ENCODE measurements at places on chromosomes 13 and 19.

- peak; percentile 12 for DNase-seq
Measured at GRCh38 chr13:73913751-73914518, 220.3 kb downstream of the KLF12 start.

GRCh38 chr13:36814465-36814864 is 4.6 kb upstream of the RFXAP start:
- no peak for DNase-seq

DNA sequence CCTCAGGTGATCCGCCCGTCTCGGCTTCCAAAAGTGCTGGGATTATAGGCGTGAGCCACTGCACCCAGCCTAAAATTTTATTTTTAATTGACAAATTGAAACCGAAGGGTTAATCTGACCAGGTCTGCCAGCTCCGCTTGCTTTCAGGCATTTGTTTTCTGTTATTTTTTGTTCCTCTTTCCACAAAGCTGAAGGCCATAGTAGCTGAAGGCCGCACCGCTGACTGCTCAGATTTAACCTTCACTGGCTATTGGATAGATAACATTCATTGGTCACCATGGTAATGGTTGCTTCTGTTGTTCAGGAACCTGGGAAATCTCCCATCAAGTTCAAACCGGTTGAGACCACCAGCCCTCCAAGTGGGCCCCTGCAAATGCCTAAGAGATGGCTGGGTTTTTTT is 124.5 kb upstream of the USP29 start:
- no peak for DNase-seq

DNA sequence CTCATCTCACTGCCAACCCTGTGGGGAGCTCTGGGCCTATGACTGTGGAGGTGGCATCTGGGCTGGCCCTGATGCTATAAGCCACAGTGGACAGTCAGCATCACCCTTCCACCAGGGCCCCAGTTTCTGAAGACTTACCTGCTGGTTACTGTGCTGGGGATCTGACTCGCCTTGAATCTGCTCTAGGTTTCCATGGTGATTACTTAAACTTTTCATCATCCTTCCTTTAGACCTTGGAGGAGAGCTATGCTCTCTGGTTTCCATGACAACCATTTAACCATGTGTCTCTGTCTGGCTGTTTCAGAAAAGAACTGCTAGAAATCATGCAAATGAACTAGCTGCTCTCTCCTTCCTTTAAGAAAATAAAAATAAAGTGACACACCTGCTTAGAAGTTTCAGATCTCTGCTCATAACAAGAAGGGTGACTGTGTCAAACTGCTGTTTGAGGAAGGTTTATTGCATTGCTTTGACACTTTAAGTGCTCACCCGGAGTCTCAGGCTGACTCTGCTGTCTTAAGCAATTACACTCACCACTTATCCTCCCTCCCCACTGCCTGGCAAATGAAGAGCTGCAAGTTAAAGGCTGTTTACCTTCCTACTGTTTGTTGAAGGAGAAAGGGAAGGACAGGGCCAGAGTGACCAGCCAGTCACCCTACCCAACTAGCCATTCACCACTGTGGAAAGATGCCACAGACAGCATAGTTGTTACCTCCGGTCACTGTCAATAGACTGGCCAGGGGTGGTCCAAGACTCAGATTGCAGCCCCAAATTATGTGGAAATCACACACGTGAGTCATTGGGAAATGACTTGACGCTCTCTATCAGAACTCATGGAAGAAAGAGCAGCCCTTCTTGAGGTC is 87.6 kb downstream of the HSPH1 start:
- peak; percentile 9 for DNase-seq

DNA sequence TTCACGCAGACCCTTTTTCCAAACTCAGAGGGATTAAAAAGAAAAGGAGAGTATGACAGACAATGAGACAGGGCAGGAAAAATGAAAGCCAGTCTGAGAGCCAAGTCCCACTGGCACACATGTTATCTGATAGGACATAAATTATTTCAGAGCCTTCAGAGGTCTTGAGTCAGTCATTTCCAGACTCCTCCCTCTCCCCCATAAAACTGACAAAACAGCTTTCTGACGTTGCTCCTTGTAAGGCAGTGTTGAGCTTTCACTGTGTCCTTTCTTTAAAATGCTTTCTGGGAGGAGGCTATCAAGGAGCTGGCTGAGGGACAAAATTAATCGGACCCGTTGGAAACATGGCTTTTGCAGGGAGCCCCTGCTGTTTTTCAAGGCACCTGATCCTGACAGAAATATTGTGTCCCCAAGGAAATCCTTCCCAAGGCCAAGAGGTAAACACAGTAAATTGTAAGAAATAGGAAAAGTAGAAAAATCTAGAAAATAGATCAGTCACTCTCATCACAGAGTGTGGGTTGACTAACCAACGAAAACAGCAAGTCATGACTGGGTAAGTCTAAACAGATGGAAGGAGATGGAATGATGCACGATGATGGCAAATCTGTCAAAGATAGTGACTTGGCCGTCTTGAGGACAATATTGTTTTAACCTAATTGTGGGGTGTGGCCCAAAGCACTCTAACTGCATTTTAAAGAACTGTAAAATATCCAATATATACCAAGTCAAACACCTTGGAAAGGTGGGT is 89.7 kb downstream of the DCT start:
- no peak for DNase-seq

GRCh38 chr13:102355251-102355650 is 46.6 kb downstream of the FGF14 start:
- DNase-seq = no peak

DNA sequence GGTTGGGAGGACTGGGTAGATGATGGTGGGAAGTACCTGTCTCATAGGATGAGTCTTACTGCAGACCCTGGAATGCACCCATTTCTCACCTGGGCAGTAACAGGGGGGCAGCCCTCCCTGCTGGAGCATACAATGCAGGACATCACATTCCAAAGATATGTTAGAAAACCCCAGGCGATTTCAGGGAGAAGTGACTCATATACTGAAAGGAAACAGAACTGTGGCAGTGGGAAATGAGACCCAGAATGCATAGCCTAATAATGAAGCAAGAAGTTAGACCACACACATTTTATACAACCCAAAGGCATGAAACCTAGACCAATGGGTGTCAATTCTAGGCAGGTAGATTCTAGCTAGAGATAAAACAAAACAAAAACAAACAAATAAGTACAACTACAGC is 402.7 kb downstream of the IRS2 start:
- no peak for DNase-seq

DNA sequence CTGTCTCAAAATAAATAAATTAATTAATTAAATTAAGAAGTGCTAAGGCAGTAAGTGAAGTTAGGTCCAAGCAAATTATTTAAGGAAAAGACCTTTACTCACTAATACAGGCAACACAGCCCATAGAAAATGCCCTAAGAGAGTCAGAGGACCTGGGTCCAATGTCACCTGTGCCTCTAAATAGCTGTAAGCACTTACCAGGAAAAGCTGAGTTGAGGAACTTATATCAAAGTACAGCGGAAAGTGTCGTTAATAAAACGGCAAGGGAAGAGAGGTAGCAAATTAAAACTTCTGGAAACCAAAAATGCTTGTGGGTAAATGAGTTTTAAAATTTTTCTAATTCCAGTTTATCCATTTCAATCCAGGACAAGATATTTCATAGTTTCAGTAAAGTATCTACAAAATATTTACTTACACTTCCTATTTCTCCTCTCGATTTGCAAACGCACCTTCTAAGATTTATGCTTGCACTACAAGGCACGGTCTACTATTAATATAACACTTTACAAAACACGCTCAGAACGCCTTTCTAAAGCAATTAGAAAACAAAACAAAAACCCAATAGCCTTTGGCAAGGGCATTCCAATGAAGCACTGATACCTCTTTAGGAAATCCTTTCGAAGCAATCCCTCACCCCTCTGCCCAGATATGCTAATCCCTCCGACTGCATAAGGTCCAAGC is 963 bp downstream of the VPS36 start:
- no peak for DNase-seq

DNA sequence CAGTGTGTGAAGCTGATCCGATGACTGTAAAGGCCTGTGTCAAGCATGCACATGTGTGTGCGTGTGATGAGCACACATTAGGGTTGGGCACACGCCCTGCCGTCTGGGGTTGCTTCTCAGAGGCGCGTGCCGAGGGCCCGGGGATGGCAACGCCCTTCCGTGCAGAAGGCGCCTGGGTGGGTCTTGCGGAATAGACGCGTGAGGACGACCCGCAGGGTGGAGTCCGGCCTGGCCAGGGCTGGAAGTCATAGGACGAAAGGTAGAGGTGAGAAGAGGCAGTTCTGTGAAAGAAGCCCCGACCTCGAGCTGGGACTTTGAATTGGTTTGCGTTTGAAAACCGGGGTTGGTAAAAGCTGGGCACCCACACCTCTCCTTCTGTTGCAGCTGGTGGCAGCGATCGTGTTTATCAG is 35.7 kb downstream of the TMEM255B start:
- DNase-seq = no peak

- DNase-seq = no peak
Measured at GRCh38 chr13:79445968-79446645, 34.8 kb upstream of the NDFIP2 start.

DNA sequence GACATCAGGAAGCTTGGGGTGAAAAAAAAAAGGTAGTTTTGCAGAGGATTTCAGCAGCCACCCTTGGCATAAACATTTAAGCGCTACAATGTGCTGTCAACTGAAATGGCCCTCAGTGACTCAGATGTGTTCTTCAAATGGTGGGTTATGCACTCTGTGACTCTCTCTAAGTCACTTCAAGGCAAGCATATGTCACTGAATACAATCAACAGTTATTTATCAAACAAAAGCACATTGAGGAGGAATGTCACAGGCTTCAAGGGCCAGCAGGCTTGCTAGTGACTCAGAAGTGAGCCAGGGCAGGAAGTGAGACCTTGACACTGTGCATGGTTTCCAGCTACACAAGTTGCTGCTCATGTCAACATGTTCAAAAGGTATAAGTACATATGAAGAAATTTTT is 523.7 kb upstream of the HTR2A start:
- no peak for DNase-seq

GRCh38 chr13:22325761-22326160 is 654.9 kb downstream of the FGF9 start:
- DNase-seq = no peak

- no peak for DNase-seq
Measured at GRCh38 chr13:96768524-96768923, 225.8 kb downstream of the OXGR1 start.

DNA sequence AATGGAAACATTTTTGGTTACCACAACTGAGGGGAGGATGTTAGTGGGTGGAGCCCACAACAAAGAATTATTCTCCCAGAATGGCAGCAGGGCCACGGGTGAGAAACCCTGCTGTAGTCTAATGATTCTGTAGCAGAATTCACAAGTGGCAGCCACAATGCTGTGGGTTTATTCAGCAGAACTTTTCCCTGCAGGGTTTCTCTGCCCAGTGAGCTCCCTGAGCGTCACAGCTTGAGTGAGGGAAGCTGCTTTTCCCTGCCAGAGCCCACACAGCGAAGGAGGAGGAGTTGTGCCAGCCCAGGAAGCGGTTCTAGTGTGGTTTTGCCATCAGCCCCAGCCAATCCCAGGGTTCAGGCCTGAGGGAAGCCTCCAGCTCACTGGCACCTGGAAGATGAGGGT is 4.4 kb downstream of the ATP12A start:
- no peak for DNase-seq

DNA sequence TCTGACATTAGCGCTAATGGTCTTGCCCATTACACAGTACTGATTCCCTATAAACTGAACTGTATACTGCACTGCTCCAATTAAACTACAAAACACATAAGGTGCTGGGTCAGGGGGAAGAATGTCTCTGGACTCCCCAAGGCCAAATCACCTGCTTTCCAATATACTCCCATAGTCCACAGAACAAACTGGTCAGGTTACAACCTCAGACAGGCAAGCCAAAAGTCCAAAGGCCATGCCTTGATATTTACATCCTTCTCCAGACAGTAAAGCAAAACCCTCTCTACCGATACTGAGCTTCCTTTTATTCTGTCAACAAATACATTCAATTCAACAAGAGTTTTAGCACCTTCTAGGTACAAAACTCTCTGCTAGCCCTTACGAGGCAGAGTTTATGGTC is 8.9 kb downstream of the ZNF541 start:
- DNase-seq = no peak

GRCh38 chr19:13018035-13018914 is 23.0 kb downstream of the NFIX start:
- DNase-seq = no peak

DNA sequence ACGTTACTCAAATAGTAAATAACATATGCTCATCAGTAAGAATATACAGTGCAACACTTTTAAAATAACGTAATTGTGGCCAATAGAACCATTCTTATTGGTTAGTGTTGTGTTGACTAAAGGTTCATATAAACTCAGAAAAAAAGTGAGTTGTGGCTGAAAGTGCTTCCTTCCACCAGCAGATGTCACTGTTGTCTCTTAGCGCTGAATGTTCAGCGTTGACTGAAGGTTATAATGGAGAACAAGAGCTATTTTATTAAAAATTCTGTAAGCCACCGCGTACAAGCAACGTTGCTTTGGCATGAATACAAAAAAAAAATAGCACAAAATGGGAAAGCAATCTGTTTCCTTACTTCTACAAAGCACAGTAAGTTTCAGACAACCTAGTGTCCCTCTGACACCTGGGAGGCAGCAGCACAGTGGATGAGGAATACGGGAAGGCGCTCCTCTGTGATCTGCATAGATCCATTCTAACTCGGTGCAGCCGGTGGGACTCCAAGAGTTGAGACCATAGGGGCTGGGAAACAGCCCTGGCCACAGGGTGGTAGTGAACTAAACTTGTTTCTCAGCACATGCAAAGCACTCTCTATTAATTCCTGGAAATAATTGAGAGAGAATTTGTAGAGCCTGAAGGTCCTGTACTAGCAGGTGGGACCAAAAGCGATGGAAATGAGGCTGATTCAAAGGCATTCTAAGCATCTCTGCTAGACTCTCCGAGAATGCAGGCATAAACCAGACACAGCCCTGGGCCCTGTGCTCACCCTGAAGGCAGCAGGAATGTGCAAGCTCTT is 23.9 kb upstream of the OXGR1 start:
- DNase-seq = peak; percentile 56

GRCh38 chr19:7280940-7281666 is 13.1 kb downstream of the INSR start:
- DNase-seq = no peak

- no peak for DNase-seq
Measured at GRCh38 chr19:4099041-4099764, 24.7 kb downstream of the MAP2K2 start.
